Anterior cingulate cortex (tissue), 58 donors: ENCODE measurements at places on chromosomes 13 and 19.

DNA sequence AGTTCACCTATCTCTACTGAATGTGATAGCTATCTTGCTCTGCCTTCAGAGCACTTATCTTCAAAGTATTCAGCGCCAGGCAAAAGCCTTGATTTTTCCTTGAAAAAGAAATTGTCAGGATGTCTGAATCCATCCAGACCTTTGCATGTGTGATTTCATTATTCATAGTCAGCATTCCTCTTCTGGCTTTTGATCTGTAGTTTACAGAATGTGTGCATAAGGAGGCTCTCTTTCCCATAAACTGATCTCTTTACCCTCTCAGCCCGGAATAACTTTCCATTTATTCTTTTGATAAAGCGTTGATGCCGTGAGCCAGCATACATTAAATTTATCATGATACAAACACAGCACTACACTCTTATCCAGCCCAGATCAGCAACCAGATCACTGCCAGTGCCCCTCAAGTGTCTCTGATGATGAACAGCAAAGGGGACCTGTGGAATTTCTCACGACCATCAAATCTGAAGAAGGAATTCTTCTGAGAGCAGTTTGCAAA lies 130.8 kb downstream of the DNAJC15 start:
- DNase-seq: no peak

GRCh38 chr19:47729799-47730520 lies 15.4 kb upstream of the NOP53 start:
- DNase-seq: peak; percentile 8

DNA sequence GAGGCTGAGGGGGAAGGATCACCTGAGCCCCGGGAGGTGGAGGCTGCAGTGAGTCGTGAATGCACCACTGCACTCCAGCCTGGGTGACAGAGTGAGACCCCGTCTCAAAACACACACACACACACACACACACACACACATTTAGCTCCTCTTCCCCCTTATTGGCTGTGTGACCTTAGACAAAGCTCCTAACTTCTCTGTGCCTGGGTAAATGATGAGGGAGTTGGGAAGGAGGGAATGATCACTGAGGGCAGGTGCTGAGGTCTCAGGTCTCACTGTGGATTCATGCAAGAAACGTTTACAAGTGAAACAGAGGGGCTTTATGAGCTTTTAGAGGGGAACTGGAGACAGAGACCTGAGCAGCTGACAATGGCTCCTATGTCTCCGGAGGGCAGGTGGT lies 16.9 kb upstream of the BCL3 start:
- DNase-seq: no peak

- DNase-seq: no peak
Observed at GRCh38 chr13:111517641-111518010, 197.2 kb downstream of the TEX29 start.

DNA sequence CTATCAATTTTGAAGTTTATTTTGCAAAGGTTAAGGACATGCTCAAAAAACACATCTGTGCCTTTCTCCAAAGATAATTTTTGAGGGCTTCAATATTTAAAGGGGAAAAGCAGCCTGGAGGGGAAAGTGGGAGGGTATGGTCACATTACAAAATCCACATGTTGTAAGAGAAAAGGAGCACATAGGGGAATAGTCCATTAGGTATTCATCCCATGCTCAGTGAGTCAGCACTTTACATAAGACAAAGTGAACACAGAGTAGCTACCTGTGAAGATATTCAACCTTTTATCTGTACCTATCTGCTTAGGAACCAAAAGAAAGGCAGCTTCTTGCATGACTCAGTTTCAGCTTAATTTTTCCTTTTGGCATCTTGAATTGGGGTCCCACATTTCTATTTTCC lies 932.0 kb downstream of the SLITRK6 start:
- no peak for DNase-seq

DNA sequence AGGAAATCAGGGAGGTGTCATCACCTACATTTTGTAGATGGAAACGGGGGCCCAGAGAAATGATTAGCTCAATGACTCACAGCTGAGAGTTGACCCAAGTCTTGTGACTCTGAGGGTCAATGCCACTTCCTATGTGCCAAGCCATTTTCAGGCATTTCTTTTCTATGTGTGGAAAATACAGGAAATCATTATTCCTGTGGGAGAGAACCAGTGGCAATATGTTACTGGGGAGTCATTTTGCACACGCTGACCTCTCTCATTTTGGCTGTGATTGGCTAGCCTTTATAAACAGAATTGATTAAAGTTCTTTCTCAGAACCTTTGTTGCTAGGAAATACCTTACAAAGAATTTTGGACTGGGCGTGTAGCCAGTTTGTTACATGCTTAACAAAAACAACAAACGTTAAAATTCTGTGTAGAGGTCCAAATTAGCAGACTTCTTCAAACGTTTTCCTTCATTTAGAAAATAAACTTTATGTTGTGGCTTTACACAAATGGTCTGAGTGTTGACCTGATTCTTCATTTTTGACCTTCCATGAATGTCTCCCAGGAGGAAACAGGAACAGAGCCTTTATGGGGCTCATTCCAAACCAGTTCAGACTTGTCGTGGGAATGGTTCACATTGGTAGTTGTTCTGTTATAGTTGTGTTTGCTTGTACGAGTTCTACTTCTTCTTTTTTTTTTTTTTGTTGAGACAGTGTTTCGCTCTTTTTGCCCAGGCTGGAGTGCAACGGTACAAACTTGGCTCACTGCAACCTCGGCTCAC lies 11.4 kb downstream of the PCCA start:
- peak; percentile 21 for DNase-seq

- DNase-seq: no peak
Observed at GRCh38 chr13:99864627-99864990, 107.0 kb downstream of the ZIC5 start.

GRCh38 chr13:43405457-43405856 lies 381.3 kb downstream of the ENOX1 start:
- DNase-seq: no peak

- DNase-seq: no peak
Observed at GRCh38 chr13:99376132-99376531, 68.9 kb upstream of the GPR183 start.

- no peak for DNase-seq
Observed at GRCh38 chr13:98797456-98797855, 45.0 kb upstream of the SLC15A1 start.

DNA sequence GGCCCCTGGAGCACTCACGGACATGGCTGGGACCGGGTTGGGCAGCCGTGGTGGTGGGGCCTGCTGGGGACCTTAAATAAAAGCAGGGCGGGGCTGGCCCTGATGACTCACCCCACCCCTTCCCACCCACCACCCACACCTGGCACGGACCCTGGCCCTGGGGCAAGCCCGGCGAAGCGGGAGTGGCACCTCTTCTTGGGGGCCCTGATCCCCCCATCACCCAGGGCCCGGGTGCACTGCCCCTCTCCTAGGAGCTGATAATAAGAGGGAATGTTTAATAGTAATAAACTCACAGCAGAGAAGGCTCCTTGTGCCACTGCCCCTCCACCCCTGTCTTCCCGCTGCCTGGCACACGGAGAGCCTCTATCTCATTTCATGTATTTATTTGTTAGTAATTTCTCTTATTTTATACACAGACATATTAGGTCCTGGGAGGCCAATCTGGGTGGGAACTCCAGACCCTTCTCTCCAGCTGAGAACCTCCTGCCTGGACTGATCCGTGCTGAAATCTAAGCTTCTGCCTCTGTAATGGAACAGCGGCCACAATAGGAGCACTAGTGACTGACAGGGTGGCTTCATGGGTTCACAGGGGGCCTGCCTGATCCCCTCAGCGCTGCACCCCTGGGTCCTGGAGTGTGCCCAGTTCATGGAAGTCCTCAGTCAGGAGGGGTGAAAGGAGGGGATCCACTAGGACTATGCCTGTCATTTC lies at the start of gene LGALS7:
Gene LGALS7, minus strand, starts transcription at position 49 of the 709 bp plus-strand sequence. Its CDS starts 25 bp downstream, at position 24.
- DNase-seq: no peak

DNA sequence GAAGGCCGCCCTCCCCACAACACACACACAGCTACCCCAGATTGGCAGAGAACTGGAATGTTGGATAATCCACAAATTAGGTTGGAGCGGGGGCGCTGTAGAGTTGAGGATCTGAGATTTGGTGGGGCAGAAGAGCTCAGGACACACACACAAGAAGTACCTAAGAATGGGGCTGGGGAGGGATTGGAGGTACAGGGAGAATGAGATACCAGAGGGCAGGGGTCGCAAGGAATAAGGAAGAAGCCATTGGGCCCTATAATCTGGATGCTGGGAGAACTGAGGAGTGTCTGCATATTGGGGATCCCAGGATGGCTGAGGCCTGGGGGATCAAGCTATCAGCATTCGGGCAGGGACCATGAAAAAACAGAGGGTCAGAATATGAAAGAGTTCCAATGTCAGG lies 11.5 kb downstream of the SYT3 start:
- no peak for DNase-seq

- no peak for DNase-seq
Observed at GRCh38 chr19:30219702-30220101, 152.5 kb upstream of the ZNF536 start.

- DNase-seq: no peak
Observed at GRCh38 chr13:113774177-113775107, 15.4 kb downstream of the TMEM255B start.

GRCh38 chr19:16096280-16096855 lies 15.3 kb upstream of the RAB8A start:
- no peak for DNase-seq

DNA sequence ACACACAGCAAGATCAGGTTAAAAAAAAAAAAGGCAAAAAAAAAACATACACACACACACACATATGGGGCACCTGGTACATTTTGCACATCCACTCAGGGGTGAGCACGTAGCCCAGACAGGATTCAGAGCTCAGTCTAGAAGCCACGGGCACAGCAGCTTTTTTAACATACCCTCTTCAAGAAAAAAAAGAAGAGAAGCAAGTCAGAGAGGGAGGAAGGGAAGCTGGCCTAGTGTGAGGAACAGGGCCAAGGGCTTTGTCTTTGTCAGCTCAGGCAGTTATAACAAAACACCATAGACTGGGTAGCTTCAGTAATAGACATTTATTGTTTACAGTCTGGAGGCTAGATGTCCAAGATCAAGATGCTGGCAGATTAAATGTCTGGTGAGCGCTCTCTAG lies 2.3 kb upstream of the TPM4 start:
- no peak for DNase-seq

- no peak for DNase-seq
Observed at GRCh38 chr13:93689333-93689732, 462.7 kb downstream of the GPC6 start.

DNA sequence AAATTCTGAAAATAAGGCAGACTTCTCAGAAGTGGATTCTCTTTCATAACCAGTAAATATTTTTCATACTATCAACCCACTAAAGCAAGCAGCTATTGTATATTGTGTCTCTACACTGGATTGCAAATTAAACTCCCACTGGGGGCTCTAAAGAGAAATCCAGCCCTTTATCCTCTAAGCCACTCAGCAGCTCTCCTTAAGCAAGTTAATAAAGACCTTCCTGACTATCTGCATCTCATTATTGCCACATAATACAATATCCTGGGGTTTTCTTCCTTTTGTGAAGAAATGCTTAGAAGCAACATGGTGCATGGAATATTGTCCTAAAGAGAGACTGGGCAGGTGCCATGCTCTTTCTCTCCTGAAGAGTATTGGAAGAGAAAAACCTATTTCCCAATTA lies 521.3 kb downstream of the MYO16 start:
- no peak for DNase-seq

GRCh38 chr13:104686484-104686883 lies 1620.3 kb upstream of the SLC10A2 start:
- no peak for DNase-seq

DNA sequence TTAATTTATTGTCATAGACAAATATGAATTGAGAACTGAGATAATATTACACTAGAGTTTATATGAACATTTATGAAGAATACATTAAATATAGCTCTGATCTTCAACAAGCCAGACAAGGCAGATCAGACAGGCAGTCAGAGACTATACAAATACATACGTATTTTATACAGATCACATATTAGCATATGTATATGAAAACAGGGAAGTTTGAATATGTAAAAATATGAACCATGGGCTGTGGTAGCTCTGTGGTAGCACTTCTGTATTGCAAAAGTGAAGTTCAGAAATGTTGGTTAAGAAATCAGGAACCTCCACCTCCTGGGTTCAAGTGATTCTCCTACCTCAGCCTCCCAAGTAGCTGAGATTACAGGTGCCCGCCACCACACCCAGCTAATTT lies 20.7 kb downstream of the GPR180 start:
- DNase-seq: no peak

- DNase-seq: peak; percentile 82
Observed at GRCh38 chr19:43526884-43527859, at the start of gene ETHE1. Gene ETHE1, minus strand, starts transcription at chr19:43527201. Its CDS starts 24 bp downstream, at chr19:43527177.

DNA sequence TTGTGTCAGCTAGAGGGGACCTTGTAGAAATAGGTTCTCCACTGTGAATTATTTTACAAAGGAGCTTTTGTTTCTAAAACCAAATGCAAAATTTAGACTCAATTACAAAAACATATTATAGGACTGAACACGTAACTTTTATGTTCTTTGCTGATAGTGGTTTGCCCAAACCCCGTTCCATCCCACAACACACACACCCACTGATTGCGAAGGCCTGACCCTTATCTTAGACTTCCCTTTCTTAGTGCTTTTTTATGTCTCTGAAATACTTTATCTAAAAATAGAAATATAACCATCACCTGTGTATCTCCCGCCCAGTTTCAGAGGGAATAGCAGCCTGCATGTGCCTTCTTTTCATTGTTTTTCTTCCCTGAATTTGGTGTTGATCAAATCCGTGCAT lies 13.0 kb downstream of the CCNA1 start:
- no peak for DNase-seq

DNA sequence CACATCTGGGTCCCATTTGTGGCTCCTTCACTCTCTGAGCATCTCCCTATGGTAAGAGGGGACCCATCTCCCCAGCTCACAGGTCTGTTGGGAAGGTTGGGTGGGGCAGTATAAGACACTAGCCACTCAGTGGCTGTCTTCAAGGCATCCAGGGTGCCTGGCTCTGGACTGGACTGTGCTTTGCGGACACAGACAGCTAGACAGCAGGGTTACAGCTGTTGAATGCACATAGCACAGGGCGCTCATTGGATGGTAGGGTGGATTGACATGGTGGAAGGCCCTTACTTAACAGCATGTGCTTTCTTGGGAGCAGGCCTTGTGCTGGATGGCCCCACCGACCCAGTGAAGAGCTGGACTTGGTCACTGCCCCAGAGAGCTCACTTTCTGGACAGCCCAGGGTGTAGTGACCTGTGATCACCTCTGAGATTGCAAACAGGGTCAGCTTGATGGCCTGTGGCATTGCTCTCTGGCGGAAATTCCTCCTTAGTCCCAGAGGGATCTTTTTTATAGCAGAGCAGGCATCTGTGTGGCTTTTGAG lies 1.9 kb downstream of the ZNF444 start:
- no peak for DNase-seq

DNA sequence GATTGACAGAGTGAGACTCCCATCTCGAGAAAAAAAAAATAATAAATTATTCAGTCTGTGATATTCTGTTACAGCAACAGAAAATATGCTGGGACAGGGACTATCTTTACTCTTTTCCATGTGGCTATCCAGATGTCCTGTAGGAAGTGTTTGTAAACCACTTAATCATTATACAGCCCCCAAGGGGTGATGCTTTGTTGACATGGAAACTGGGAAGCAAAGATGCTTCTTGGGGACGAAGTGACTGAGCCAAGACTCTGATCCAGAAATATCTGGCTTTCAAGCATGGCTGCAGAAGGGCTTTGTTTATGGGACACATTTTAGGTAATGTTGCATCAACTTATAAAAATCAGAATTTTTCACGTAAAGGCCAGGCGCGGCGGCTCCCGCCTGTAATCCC lies 5.4 kb downstream of the ZNF8 start:
- DNase-seq: no peak

GRCh38 chr19:2982561-2982960 lies 5.2 kb downstream of the TLE6 start:
- DNase-seq: no peak

- no peak for DNase-seq
Observed at GRCh38 chr13:71864986-71865873, 1.8 kb downstream of the DACH1 start.

GRCh38 chr19:18304208-18304457 lies 18.7 kb downstream of the LSM4 start:
- DNase-seq: no peak
